HS-5 (cell line): ENCODE measurements at places on chromosomes 5 and 9.

DNA sequence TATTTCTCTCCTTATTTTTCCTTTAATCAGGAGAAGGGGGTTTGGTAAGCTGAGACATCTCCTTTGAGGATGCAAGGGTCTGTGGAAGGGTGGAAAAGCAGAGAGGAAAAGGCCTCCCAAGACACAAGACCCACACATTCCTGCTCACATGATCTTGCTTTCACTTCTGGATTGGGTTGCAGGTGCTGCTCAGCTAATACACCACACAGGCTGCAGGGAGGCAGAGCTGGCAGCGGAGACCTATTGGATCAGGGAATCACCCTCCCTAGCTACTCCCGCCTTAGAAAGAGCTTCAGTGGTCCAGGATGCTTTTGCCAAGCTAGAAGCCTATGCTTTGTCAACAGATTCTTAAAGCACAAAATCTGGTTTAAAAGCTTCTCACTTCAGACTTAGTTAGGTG, 87.6 kb upstream of the IL33 start:
- DNase-seq, result no peak

GRCh38 chr5:67984546-67984945, 231.0 kb upstream of the PIK3R1 start:
- DNase-seq, result no peak

GRCh38 chr9:70056211-70056944, 12.7 kb downstream of the MAMDC2 start:
- DNase-seq, result no peak

DNA sequence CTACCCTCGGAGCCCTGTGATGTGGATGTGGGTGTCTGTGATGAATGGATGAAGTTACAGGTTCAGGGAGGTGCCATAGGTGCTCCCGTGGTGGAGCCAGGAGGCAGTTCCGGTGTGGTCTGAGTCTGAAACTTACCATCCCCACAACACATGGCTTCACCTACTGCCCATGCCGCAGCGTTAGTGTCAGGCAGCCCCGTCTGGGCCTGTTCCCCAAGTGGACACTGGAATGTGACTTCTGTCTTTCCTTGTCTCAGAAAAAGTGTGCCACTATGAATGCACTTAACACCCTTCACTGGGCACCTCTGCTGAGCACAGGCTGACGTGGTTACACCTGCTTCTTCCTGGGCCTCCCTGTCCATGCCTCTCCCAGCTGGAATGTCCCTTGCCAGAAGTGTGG, 8.6 kb downstream of the ANKRD33B start:
- no peak for DNase-seq

DNA sequence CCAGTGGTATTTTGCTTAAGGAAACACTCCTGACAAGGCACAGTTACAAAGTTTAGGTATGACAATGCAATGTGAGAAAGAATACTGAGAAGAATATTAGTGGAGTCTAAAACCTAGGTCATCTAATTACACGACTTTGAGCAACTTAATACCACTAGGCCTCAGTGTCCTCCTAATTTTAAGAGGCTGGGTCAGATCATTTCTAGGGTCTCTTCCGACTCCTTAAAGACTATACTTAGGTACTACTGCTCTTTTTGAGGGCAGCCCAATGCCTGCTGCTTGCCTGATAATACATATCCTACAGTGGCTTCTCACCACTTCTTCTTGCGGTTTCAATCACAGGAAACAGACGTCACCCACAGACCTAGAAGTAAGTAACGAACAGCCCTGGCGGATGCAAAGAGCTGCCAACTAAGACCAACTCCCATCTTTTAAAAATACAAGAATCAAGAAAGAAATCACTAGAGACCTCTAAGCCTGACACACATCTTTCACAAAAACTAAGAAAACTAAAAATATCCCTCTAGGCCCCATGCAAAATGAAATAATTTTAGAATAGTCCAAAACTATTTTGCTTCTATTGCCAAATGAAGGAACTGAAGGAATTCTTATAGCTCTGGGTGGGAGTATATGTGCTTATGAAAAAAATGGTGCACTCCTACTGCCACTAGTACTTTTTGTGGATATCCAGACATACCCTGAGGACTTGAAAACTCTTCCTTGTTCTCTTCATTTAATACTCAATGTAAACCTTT, 13.1 kb downstream of the DIAPH1 start:
- DNase-seq, result no peak

DNA sequence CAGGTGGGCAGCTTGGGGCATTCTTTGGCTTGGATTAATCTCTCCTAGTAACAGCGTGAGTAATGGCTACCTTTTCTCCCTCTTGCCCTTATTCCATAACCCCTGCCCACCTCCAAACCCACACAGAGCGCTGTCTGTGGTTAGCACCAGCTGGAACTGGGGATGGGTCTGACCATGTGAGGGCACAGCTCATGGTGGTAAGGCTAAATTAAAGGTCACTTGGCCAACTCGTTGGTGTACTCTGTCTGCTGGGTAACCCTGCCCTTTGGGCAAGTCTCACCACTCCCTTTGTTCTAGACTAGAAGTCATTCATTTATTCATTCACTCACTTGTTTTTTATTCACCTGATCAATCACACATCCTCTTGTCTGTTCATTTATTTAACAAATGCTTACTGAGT, 27.8 kb downstream of the PPARGC1B start:
- DNase-seq, result no peak

DNA sequence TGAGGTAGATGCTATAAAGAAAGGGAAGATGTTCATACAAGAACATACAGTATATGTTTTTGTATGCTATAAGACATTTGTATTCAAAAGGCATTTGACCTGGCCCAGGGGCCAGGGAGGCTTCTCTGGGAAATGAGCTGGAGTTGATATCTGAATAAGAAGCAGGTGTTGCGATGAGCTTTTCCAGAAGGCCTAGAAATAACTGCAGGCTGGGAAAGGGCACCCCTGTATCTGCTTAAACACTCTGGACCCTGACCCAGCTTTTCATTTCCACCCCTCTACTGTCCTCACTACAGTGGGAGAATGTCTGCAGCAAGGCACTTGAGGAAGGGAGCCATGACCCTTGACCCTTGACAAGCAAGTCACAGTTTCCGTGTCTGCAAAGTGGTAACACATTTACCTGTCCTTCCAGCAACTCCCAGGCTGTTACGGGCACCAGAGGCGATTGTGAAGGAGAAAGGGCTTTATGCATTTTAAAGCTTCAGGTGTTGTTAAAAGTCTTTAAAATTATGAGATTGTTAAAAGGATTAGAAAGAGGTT, 88.2 kb upstream of the PANK3 start:
- DNase-seq, result no peak

- peak; percentile 28 for DNase-seq
Measured at GRCh38 chr9:27749838-27750237, 176.6 kb upstream of the C9orf72 start.

DNA sequence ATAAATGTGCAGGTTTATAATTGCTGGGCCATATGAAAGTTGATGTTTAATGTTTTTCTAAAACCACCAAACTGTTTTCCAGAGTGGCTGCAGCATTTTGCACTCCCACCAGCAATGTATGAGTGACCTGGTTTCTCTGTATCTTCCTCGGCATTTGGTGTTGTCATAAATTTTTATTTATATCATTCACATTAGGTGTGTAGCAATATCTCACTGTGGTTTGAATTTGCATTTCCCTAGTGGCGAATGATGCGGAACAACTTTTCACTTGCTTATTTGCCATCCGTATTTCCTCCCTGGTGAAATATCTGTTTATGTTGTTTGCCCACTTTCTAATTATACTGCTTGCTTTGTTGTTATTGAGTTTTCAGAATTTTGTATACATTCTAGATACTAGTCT, 295.7 kb upstream of the TUT7 start:
- no peak for DNase-seq

DNA sequence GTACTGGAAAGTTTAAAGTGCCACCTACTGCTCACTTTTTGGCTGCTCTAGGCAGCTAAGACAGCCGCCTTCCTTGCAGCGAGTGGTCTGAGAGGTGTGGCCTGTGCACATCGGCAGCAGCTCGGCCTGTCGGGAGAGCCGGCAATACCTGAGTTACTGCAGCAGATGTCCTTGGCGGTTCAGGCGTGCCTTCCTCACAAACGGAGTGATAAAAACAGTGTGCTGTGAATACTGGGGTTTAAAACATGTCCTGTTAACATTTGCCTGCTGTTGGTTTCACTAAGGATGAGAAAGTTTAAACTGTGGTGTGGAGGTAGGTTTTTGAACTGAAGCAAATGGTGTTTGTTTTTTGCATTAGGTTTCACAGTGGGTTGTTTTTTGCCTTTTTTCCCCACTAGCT, 12.9 kb downstream of the TRAF2 start:
- no peak for DNase-seq
